ENCODE measurements at places on chromosomes 11 and 22. TPM values are rescaled to one million over a fixed set of nuclear protein-coding genes. Genes with fewer than 3 reads are reported as not detected.
A peak's percentile ranks its signal among the peaks of the same experiment; 100 is the strongest.

The RCN1 gene
- total RNA-seq, result 48.3 TPM

DNA sequence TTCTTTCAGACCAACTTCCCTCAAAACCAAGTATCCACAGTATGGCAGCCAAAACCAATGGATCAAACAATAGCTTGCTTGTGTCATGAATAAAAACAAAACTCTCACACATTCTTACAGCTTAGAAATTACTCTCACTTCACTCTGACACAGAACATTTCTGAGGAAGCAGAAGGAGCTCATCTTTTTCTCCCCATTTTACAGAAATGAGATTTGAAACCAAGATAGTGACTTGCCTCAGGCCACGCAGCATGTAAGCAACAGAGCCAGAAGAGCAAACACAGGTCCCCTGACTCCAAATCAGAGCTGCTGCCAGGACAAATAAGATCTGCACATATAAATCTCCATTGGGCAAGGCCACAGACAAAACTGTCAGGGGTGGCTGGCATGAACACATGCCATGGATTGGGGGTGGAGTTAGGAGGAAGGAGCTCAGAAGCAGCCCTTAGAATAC, 64.8 kb downstream of the RAB30 start:
- DNase-seq, result no peak

- peak; percentile 83 for DNase-seq
Measured at GRCh38 chr22:17121233-17122195, at the start of gene TMEM121B. Gene TMEM121B (minus strand): TSS chr22:17121360. CDS start chr22:17121127, 233 bp downstream.

The OR8U1 gene
- total RNA-seq, result not detected

The AGBL2 gene
- total RNA-seq, result not detected

DNA sequence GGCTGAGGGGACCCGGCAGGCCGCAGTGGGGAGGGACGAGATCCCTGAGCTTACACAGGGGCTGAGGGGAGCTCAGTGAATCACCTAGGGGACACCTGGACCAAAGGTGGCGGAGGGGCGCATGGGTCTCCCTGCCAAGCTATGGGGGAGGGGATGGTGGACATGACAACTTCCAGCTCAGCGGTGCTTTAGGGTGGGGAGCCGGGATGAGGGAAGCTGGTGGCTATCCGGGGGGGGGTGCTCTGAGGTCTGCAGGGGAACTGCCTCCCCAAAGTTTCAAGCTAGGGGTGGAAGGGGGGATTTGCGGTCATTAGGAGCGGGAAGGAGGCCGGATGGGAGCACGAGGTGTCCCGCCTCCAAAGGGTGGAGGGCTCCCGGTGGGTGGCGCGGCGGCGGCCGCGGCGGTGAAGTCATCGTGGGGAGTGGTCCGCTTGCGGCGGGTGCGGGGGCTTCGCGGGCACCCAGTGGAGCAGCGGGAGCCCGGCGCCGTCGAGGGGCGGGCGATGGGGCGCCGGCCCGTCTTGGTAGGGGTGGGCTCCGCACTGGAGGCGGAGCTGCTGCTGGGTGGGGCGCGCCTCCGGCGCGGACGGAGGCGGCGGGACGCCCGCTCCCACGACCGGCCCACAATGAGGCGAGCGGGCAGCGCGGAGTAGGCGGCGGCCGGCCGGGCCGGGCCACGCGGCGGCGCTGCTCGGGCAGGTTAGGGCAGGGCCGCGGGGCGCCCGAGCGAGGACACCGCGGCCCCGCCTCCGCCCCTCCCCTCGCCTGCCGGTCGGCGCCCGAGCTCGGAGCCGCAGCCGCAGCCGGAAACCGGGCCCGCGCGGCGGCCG, at the start of gene MICALL1:
TSS of gene MICALL1 (plus strand) at position 764 of the 830 bp plus-strand sequence. CDS start 126 bp downstream, outside the sequence.
- peak; percentile 80 for DNase-seq

The SHISA8 gene
- total RNA-seq, result 1.1 TPM

Measured in left cardiac atrium (tissue), 4 donors.